Brain (organoid and tissue), 16 donors: ENCODE measurements at places on chromosomes 13 and 19.

- no peak for DNase-seq
These were observed 25.1 kb downstream of the VAV1 start for GRCh38 chr19:6797646-6798045.

GRCh38 chr19:46913852-46914430, 53.1 kb downstream of the ARHGAP35 start:
- no peak for DNase-seq

- peak; percentile 53 for DNase-seq
These were observed 209.1 kb downstream of the OLFM4 start for GRCh38 chr13:53237696-53238095.

- no peak for DNase-seq
These were observed 33.6 kb downstream of the ZNF701 start for GRCh38 chr19:52603558-52604207.

DNA sequence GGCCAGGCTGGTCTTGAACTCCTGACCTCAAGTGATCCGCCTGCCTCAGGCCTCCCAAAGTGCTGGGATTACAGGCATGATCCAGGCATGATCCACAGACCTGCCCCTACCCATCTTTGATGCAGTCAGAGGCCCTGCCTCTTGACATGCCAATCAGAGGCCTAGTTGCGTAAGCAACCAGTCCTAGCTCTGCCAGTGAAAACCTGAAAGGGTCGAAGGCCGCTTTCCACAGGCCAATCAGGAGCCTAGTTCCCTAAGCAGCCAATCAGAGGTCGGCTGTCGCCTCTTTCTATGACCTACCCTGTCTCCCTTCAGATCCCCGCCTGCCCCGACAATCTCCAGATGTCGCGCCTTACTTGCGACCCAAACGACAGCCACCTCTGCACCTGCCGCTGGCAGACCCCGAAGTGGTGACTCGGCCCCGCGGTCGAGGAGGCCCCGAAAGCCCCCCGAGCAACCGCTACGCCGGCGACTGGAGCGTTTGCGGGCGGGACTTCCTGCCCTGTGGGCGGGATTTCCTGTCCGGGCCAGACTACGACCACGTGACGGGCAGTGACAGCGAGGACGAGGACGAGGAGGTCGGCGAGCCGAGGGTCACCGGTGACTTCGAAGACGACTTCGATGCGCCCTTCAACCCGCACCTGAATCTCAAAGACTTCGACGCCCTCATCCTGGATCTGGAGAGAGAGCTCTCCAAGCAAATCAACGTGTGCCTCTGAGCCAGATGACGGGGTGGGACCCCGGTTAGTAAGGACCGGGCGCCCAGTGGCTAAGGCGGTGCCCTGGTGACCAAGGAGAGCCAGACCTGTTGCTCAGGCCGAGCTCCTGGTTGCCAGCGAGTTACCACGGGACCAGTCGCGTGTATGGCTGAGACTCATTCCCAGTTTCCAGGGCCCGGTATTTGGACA, 6.3 kb downstream of the SYDE1 start:
- no peak for DNase-seq

GRCh38 chr13:42612021-42612765, 38.2 kb downstream of the TNFSF11 start:
- no peak for DNase-seq

DNA sequence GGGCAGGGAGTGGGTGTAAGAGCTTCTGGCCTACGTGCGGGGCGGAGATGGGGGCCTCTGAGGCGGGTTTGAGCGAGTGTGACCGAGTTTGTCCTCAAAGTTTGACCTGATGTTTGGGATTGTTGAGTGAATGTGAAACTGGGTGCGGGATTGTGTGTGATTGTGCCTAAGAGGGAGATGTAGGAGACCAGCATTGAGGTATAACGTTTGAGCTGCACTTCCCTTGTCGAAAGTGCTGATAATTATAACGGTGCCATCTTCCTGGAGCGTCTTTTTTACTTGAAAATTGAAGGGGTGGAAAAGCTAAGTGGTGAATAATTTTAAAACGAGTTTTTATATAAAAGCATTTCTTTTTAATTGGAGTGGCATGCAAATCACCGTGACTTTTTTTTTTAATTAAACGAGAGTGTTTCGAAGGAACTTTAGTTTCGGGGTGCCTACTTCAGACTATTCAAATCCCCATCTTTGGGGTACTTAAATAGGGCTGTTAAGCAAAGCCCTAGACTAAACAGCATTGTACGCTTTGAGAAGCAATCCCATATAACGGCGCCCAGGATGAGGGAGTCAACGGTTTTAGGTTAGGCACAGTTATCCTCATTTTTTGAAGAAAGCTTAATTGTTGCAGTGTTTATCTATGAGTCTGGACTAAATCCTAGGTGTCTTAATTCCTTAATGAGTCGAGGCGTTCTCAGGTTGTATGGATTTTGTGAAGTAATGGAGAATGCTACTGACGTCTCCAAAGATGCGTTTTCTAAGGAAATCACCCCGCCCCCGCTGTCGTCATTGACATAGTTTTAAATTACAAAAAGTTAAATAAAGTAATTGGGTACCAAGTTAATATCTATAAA, 594 bp downstream of the ZNF146 start:
- DNase-seq = no peak

DNA sequence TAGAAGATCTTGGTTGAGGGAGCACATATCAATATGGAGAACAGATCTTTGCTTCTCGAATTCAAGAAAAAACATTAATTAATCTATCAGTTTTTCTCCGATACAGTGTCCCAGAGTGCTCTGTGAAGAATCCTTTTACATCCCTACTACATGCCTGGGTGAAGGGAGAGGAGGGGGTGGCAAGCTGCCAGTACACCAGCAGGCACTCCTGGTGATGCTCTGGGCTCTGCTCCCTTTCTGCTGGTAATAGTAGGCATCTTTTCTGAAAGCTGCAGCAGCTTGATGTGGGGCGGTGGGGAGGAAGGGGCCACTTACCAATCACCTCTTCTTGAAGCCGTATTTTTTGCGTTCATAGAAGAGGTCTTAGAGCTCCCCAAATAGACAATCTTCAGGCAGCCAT, 30.7 kb downstream of the PBX4 start:
- DNase-seq = peak; percentile 43

DNA sequence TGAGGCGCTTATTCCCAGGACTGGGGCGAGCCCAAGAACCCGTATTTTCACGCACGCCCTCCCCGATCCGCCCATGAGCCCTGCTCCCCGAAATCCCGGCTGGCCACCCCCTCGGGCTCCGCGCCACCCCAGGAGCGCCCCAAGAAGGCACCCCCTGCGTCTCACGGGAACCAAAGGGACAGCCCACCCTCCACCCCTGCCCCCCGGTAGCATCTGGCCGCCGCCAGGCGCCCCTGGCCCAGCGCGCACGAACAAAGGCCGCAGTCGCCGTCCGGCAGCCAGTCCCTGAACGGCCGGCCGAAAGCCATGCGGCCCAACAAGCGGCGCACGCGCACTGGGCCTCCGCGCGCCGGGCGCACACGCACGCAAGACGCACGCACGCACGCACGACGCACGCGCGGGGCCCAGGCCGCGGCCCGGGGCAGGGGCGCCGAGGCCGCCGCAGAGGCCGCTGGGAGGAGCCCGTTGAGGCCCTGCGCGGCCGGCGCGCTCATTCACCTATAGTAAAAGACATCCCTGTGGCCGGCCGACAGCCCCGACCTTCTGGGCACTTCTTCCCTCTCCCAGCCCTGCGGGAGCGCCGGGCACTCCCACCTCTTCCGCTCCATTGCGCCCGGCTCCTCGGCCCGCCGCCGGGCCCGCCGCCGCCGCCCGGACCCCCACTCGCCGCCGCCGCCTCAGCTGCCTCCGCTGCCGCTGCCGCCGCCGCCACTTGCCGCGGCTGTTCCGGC, 476 bp downstream of the MBD3 start:
- DNase-seq = peak; percentile 96

- peak; percentile 76 for DNase-seq
These were observed 11.8 kb upstream of the CCNA1 start for GRCh38 chr13:36420437-36420891.

DNA sequence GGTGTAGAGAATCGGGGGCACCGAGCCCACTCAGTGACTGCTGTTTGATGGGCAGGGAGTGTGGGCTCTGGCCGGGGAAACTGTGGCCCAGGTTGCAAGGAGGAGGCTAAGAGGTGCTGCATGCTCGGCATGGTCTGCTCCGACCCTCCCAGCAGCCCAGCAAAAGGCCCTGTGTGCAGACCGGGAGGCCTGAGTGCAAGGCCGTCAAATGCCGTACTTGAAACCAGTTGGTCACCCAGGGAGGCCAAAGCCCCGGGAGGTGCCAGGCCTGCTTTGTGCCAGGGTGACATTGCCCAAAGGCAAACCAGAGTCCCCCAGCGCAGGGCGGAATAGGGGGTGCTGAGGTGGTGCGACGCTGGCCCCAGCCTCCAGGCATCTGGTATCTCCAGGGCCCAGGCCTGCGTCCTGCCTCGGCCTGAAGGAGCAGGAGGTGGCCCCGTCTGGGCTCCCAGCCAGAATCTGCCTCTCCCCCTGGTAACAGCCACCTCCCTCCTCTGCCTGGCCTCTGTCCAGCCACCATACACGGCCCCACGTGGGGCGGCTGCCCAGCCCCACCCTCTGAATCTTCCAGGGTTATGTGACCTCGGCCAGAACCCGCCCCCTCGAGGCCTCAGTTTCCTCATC, 4.0 kb downstream of the PIK3R2 start:
- DNase-seq = peak; percentile 86

DNA sequence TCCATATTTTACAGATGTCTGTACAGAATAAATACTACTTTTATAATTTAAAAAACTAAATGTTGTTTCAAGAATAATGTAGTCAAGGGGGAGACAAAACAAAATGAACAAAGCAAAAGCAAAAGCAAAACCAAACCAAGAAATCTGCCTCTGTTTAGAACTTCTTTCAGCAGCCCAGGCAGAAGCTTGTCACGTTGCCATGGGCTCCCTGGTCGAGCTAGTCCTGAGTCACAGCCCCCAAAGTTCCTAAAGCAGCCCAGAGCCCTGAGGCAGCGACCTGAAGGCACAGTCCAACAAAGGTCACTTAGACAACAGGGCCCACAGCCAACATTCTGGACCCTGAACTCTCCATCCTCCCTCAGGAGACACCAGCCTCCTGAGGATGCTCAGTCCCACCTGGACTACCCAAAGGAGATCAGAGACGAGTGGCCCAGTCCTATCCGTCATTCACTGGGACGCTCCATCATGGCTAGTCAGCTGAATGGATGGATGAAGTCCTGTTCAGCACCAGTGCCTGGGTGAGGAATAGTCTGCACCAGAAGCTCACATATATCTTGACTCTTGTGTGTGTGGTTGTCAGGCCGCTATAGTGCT, 41.7 kb downstream of the SIAH3 start:
- DNase-seq = no peak

- DNase-seq = peak; percentile 40
These were observed 198.8 kb downstream of the GPC6 start for GRCh38 chr13:93425411-93425810.

DNA sequence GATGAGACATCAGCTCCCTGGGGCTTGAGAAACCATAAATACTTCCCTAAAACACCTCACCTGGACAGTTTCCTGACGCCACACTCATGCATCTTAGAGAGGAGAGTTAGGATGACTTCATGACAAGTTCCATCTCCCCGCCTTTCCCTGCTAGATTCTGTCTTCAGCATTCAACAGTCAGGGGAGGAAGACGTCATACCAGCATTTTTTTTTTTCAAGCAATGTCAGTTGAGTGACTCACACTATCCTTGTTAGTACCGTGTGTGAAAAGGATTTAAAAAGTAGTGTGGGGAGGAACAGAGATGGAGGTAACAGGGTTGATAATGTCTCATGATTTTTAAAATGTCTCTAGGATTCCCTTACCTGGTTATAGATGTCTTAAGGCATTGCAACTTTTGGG, at the start of gene OR7D2:
OR7D2 (plus strand) TSS at position 79 of the 400 bp plus-strand sequence. CDS start 6,803 bp downstream, outside the sequence.
- DNase-seq = no peak

DNA sequence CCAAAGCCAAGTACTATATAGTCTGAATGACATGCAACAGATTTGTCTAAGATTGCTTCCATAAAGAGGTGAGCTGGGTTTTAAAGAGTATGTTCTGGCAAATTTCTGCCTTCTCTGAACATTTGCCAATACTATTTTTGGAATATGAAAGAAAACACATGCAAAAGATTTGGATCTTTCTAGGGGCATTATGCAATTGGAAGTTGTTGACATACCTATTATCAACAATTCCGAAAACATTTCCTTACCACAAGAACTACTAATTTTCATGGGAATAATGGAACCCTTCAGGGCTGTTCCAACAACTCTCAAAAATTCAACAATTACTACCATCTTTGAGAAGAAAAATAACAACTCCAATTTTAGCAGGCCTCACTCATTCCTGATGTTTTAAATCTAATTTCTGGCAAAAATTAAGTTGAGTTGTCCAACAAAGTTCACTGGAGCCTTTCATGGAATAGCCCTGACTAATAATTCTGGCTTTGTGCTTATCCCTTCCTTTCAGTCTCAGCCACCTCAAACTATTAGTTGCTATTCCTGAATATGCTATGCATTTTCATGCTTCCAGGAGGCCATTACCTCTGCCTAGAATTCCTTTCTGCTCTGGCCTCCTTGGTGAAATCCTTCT, 250.0 kb downstream of the RGCC start:
- DNase-seq = no peak

DNA sequence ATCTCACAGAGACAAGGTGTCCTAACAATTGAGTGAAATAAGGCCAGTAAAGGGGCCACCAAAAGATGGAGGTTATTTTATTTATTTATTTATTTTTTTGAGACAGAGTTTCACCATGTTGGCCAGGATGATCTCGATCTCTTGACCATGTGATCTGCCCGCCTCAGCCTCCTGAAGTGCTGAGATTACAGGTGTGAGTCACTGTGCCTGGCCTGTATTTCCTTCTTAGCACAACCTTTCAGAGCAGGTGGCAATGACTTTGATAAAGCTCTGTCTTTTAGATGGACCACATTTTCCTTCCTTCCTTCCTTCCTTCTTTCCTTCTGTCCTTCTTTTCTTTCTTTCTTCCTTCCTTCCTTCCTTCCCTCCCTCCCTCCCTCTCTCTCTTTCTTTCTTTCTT, 11.0 kb upstream of the DOCK6 start:
- no peak for DNase-seq

DNA sequence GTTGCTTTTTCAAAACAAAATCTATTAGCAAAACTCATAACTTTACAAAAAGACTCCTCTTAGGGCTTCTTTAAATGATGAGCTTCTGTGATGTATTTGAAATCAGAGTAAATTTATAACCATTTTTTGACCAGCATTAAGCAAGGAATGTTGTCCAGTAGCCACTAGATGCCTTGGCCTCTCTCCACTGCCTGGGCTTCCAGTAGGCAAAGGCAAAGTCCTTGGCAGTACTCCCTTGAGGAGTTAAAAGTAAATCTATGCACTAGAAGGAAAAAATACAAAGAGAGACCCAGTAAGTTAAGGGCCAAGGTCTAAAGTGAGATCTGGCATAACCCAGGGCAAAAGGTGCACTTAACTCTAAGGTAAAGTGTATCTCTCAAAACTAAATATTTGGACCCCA, 9.5 kb downstream of the SERPINE3 start:
- no peak for DNase-seq

- no peak for DNase-seq
These were observed 13.2 kb downstream of the NUCB1 start for GRCh38 chr19:48913114-48913889.

DNA sequence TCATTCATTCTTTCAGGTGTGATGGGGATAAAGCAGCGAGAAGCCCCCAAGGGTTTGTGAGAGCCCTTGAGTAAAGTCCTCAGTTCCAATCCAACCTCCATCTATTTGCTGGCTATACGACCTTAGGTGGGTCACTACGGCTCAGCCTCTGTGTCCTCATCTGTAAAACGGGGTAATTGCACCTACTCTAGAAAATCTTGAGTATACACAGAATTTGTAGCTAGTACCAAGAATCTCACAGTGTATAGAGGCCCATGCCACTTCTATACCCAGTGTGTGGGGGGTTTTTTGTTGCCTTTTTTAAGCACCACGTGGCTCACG, 406 bp upstream of the DNMT1 start:
- DNase-seq = no peak

GRCh38 chr19:39053276-39054090, 21.1 kb upstream of the FBXO27 start:
- DNase-seq = no peak
